ENCODE measurements at places on chromosomes 7 and 10.

- DNase-seq = no peak
Measured at GRCh38 chr7:28933846-28934320, 24.2 kb downstream of the TRIL start.

GRCh38 chr10:76353237-76353851 is 921.9 kb downstream of the LRMDA start:
- DNase-seq = peak; percentile 70

DNA sequence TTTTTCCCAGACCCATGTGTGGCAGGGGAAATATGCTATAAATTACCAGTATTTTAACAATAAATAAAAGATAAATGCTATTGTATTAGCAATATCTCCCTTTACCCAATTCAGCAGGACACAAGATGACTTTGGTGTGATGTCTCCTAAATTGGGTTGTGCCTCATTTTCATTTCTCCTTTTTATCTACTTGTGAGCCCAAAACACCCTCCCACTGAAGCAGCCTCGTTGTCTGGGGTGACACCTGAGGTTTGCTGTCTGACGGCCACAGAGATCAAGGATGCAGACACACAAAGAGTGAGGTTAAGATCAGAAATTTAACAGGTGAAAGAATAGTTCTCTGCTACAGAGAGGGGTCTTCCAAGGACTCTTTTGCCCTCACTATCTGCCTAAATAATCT is 27.1 kb upstream of the CC2D2B start:
- DNase-seq = no peak

DNA sequence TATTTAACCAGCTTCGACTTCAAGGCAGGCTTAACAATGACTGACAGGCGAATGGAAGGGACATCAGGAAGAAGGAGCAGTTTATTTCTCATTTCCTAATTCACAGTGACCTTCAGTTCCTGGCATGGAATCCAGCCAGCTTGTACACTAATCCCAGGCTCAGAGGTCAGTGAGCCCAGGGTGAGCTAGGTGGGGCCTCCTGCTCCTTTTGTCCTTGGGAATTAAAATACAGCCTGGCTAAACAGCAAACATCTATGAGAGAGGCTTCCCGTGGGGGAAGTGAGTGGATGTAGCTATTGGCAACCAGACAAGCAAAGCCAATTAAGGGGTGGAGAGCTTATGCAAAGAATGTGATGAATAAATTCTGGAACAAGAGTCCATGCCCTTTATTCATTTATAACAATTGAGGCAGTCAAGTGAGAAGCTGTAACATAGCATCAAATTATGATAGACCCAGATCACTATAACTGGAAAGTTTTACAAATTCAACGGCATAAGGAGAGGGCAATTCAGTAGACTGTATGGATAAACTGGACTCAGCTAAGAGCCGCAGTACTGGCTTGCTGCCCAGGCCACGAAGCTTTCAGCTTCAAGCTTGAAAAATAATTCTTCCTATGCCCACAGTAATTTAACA is 57.1 kb downstream of the STK17A start:
- peak; percentile 89 for DNase-seq

- no peak for DNase-seq
Measured at GRCh38 chr7:24707988-24708615, 49.2 kb downstream of the GSDME start.

- DNase-seq = no peak
Measured at GRCh38 chr10:91555455-91555854, 77.4 kb downstream of the PPP1R3C start.

DNA sequence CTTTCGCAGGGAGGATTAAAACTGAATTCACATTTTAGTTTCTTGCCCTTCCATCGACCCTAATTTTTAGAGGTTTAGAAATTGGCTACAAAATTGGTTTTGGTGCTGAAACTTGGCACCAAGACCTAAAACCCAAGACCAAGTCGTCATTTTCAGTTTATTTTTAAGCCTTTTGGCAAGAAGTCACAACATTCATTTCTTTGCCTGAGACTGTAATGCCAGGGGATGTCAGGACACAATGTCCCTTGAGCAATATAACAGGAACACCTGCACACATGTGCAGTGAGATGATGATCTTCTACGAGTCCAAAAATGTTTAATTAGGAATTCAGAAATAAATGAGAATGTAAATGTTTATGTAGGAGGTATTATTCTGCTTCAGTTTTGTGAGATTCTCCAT is 335.4 kb upstream of the ANKRD30A start:
- DNase-seq = no peak

DNA sequence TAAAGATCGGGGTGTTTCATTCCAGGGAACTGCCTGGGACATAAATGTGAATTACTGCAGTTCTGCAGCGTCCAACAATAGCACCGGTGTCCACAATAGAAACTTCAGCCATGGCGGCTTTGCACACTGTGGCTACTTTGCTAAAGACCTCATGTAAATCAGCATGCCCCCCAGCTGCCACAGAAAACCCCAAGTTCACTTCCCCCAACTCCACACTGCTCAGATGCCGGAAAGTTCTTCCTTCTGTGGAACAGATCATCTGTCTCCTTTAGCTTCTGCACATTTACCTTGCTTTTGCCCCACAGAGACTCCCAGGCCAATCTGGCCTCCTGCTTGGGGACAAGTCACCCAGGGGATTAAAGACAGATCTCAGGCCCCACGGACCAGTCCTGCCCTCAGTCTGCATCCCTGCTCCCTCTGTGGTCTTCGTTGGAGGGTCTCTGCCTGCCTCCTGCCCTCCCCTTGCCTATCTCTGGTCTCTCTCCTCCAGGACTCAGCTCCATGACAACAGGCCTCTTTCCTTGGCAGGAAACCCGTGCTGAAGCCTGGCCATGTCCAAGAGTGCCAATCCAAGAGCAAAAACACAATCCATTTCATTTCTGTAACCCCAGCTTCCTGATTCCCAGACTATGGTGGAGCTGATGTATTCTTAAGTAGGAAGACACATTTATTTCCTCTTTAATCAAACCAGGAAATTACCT is 403.2 kb downstream of the RPS24 start:
- DNase-seq = no peak

DNA sequence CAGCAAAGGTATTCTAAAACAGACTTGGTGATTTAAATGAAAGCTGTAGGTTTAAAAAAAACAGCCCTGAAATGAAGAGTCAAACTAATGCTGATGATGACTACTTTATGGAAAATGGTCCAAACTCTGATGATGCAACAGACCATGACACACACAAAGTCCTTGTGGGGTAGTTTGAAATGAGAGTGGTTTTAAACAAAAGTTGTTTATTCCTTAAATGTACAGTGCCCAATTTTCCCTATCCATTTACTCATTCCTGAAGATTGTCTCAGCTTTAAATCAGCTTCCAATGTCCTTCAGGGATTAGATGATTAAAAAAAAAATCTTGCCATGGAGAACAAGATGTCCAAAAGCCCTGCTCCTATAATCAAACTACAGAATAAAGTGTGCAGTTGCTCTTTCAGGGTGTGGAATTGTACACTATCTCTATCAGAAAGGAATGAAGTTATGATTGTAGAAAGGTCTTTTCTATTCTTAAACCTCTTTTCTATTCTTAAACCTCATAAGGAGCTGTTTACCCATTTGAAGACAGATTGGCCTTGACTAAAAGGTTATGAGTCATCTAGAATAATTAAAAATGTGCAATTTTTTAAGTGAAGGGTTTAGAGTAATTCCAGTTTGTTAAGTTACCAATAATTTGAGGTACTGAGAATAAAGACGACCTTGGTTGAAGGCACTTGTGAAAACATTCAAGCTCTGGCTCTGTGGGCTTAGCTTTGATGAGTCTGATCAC is 70.2 kb upstream of the ITGA8 start:
- DNase-seq = no peak

DNA sequence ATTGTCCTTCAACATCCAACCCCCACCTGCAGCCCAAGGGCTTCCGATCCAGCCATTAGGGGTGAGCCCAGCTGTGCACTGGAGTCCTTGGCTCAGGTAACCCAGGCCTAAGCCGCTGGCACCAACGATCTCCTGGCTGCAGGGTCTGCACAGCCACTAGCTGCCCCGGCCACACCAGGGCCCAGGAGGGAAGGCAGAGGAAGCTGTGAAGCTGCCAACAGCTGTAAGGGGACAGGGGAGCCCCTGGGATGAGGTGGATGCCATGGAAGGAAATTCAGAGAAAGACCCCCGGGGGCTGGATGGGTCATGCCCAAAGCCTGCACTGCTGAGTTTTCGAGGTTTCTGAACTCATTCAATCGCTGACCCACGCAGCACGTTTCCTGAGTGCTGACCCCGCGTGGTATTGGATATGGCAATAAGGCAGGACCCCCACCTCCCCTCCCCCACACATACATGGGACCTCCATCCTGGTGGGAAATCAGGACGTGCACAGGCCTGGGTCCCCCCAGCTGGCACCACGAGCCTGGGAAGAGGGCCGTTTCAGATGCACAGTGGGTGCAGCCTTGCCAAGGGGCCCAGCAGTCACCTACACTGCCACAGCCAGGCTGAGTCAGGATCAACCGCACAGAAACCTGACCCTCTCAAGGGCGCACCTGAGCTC is 170.3 kb downstream of the DIP2C start:
- DNase-seq = no peak

- DNase-seq = no peak
Measured at GRCh38 chr10:107418085-107418806, 253.7 kb upstream of the SORCS1 start.

DNA sequence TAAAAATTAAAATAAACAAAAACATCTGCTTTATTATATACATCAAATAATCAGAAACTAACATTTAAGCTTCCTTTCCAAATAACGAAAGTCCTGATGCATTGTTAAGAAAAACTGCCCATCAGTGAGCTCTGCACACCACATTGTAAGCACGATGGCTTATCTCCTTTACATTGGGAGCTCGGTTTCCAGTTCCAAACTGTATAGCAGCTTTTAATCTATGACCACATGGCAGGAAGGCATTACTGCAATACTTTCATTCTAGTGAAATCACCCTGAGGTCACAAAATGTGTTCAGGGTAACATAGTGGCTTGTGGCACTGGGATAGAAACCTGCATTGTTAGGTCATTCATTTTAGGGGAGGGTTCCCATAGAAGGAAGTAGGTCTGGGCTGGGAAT is 146.3 kb downstream of the ZNF22 start:
- DNase-seq = no peak
